HFFc6 (cell line): ENCODE measurements at places on chromosomes 1 and 21. TPM values are rescaled to one million over a fixed set of nuclear protein-coding genes. Genes with fewer than 3 reads are reported as not detected.

DNA sequence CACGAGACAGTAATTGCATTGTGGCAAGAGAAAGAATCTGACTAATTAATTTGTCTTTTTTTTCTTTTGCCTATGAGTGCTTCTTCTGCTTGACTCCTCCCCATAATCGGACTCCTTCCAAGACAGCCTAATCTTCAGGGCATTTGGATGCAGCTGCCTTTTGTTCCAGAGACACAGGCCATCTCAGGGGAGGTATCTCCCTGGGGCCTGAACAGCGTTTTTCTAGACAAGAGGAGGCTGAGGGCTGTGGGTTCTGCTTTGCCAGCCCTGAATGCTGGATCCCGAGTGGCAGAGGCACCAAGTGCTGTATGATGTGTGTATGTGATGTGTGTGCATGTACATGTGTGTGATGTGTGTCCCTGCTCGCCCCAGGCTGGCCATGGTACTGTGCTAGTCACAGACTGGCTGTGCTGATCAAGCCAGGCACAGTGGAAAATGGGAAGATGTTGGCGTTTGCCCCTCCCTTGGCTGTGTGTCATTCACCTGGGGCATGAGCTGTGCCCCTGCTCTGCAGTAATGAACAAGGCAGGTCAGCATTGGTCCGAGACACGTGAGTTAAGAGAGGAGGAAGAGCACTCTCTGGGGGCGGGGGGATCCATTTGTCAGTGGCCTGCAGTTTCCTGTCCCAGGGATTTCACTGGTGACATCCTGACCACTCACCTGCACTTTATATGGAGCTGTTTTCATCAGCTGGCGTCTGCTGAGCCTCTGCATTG lies 77.2 kb downstream of the ADARB1 start:
- H3K4me1 ChIP-seq = peaks cover 38% of the 10 kb centered on the region
- no peak overlapping the region for H3K4me3 ChIP-seq
- no peak for DNase-seq
- H3K27me3 ChIP-seq = peaks cover 20% of the 10 kb centered on the region
- H3K36me3 ChIP-seq = no peaks in the 10 kb centered on the region

DNA sequence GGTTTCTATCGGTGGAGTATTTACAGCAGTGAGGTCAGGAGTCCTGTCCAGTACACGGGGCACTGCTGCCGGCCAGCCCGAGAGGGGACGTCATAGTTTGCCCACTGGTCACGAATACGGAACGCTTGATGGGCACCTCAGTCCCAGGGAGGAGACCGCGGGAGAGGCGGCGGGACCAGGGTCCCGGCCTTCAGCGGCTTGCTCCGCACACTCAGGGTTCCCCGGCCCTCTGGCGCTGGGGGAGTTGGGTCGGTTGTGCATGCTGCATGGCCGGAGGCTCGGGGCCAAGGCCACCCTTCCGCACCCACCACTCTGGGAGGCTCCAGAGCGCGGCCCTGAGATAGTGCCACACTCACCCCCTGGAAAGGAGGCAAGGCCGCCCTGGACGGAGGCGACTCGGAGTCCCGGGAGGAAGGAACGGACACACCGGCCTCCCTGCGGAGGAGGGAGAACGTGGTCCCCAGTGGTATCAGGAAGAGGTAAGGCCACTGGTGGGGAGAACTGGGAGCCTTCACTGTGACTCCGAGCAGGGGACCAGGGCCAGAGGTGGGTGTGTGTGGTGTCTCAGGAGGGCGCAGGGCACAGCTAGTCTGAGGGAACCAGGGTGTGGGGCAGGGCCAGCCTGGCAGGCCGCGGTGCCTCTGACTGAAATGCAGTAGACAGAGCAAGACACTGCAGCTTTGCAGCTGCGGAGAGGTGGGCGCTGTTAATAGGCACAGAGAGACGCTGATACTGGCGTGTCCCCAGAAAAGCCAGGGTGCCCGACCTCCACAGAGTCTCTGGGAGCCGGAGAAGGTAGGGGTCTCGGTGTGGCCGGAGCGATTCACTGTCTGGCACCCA lies 28.6 kb upstream of the PRSS38 start:
- peaks cover 18% of the 10 kb centered on the region for H3K4me1 ChIP-seq
- peak overlapping the region; percentile 87 for H3K4me3 ChIP-seq
- no peaks in the 10 kb centered on the region; the same call in 1 of the 2 replicates for H3K27me3 ChIP-seq
- peaks cover 6% of the 10 kb centered on the region for H3K36me3 ChIP-seq

DNA sequence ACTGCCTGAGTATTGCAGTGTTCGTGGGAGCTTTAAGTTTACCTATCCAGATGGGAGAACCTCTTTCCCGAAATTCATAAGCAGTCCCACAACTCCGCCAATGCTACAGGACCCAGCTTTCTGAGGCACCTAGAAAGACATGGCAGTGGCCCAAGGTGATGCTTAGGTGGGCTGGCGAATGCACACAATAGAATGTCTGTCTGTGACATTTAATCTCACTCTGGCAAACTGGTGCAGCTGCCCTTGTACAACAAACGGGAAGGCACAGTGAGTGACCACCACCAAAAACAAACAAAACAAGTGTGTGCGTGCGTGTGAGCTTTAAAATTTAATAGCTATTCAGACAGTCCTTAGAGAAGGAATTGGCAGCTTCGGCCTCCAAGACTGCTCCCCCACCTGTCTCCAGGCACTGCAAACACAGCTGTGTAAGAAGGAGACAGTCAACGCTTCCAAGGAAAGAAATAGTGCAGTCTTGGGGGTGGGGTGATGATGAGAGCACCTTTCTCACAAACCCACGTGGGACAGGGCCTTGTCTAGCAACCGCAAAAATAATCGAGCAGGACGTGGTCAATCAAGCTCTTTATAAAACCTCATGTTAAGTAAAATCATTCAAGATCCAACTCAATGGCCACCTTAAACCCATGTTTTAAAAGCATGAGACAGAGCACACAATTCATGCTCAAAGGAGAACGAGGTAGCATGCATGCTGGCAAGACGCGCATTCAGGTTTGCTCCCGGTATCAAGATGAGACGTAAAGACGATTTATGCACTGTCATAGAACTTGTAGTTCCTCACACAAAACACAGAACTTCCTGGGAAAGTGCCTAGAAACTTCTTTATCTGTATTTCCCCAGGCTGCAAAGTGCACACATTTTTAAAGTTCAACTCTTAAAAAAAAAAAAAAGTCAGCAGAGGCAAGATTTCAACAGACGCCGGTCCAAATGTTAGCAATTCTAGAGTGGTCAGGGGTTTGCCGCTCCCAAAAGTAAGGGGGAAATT lies 84.1 kb downstream of the TM2D1 start:
- peaks cover 7% of the 10 kb centered on the region; the same call in 1 of the 2 replicates for H3K4me1 ChIP-seq
- no peak overlapping the region for H3K4me3 ChIP-seq
- H3K27ac ChIP-seq = no peak overlapping the region
- no peaks in the 10 kb centered on the region for H3K36me3 ChIP-seq

DNA sequence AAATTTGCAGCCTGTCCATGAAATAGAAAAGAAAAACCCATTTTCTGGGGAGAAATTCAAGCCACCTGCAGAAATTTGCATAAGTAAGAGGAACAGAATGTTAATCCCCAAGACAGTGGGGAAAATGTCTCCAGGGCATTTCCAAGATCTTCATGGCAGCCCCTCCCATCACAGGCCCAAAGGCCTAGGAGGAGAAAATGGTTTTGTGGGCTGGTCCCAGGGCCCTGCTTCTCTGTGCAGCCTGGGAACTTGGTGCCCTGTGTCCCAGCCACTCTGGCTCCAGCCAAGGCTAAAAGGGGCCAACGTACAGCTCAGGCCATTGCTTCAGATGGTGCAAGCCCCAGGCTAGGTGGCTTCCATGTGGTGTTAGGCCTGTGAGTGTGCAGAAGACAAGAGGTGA lies 155.6 kb downstream of the PRDM2 start:
- DNase-seq = no peak
- H3K27ac ChIP-seq = no peak overlapping the region
- H3K36me3 ChIP-seq = no peaks in the 10 kb centered on the region
- no peaks in the 10 kb centered on the region for H3K4me1 ChIP-seq

DNA sequence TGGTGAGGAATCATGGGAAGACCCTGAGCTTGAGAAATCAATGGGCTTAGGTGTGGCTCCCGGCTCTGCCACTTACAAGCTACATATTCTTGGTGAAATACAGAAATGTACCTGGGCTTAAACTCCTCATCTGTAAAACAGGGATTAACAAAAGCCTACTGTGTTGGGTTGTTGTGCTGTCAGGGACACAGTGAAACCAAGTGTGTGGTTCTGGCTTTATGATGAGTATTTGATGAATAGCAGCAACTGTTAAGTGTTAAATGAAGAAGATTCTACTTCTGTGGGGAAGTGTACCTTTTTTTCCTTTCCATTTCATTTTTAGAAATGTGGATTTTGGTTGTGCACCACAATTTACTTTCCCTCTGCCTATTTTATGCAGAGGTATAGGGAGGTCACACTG lies 41.1 kb upstream of the DUSP10 start:
- DNase-seq = no peak
- H3K4me1 ChIP-seq = peaks cover 8% of the 10 kb centered on the region; the same call in 1 of the 2 replicates
- no peaks in the 10 kb centered on the region for H3K36me3 ChIP-seq
- no peaks in the 10 kb centered on the region for H3K27me3 ChIP-seq

The OLFM3 gene
- total RNA-seq = not detected in 3 replicates

DNA sequence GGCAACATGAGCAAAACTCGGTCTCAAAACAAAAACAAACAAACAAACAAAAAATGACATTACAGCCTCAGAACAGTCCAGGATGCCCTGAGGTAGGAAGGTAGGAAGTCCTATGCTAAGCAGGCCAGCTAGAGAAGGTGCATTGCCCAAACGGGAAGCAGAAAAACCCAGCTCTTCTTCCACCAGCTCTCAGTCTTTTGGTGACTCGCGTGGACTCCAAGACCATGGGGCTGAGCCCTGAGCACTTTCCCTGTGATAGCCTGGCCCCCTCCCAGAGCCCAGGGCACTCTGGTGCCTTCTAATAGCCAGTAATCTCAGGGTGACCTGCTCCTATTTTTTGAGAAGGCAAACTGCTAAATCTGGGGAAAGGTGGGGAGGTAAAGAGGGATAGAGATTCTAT lies 16.1 kb downstream of the PHLDA3 start:
- H3K4me1 ChIP-seq = peaks cover 72% of the 10 kb centered on the region
- H3K27me3 ChIP-seq = peaks cover 1% of the 10 kb centered on the region
- DNase-seq = no peak
- H3K27ac ChIP-seq = no peak overlapping the region
- no peaks in the 10 kb centered on the region; the same call in 1 of the 2 replicates for H3K36me3 ChIP-seq
- H3K4me3 ChIP-seq = no peak overlapping the region

- no peak overlapping the region for H3K4me3 ChIP-seq
- peaks cover 6% of the 10 kb centered on the region for H3K4me1 ChIP-seq
- no peak for DNase-seq
- no peaks in the 10 kb centered on the region for H3K36me3 ChIP-seq
These were observed 57.1 kb downstream of the ZNF684 start for GRCh38 chr1:40588586-40588985.

DNA sequence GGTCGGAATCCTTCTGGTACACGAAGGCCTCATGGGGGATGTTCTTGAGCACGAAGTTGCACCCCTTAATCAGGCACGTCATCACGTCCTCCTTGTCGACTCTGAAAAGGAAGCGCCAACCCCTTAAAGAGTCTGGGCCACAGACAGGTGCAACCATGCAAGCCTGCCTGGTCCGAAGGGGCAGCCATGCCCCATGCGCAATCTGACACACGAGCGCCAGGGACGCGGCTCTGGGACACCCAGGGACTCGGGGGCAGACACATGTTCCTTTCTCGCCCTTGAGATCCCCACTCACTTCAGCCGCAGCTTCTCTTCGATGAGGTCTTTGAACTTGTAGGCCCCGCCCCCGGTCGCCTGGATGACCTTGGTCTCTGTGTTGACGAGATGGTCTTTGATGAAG lies 5.6 kb downstream of the PANK4 start:
- peaks cover 12% of the 10 kb centered on the region; the same call in 1 of the 2 replicates for H3K36me3 ChIP-seq
- DNase-seq = no peak
- H3K27me3 ChIP-seq = no peaks in the 10 kb centered on the region; the same call in 1 of the 2 replicates
- H3K4me3 ChIP-seq = no peak overlapping the region

GRCh38 chr1:93453911-93454310 lies 6.0 kb downstream of the FNBP1L start:
- no peaks in the 10 kb centered on the region for H3K36me3 ChIP-seq
- peaks cover 13% of the 10 kb centered on the region for H3K4me1 ChIP-seq
- no peak for DNase-seq
- H3K27ac ChIP-seq = no peak overlapping the region

The PWP2 gene
- total RNA-seq = 15.8 to 19.5 TPM (median 18.8 TPM) in 3 replicates

- no peaks in the 10 kb centered on the region for H3K36me3 ChIP-seq
- no peak overlapping the region for H3K27ac ChIP-seq
- H3K27me3 ChIP-seq = no peaks in the 10 kb centered on the region; the same call in 1 of the 2 replicates
- H3K4me3 ChIP-seq = no peak overlapping the region
- peak; percentile 17 for DNase-seq
These were observed 36.1 kb upstream of the RGS8 start for GRCh38 chr1:182720463-182720862.

GRCh38 chr1:31063631-31064030 lies 1.9 kb downstream of the PUM1 start:
- H3K4me3 ChIP-seq = peak overlapping the region; percentile 99
- no peak for DNase-seq
- H3K27me3 ChIP-seq = no peaks in the 10 kb centered on the region
- H3K36me3 ChIP-seq = peaks cover 18% of the 10 kb centered on the region
- H3K27ac ChIP-seq = peak overlapping the region; percentile 100

- peak; percentile 93 for DNase-seq
- H3K27me3 ChIP-seq = peaks cover 20% of the 10 kb centered on the region
- peaks cover 34% of the 10 kb centered on the region for H3K4me1 ChIP-seq
- peak overlapping the region; percentile 94 for H3K27ac ChIP-seq
These were observed 1.0 kb downstream of the IQGAP3 start for GRCh38 chr1:156571261-156571852.

The RNU1-2 gene
- total RNA-seq = 2,122 to 3,681 TPM (median 2,189 TPM) in 3 replicates

DNA sequence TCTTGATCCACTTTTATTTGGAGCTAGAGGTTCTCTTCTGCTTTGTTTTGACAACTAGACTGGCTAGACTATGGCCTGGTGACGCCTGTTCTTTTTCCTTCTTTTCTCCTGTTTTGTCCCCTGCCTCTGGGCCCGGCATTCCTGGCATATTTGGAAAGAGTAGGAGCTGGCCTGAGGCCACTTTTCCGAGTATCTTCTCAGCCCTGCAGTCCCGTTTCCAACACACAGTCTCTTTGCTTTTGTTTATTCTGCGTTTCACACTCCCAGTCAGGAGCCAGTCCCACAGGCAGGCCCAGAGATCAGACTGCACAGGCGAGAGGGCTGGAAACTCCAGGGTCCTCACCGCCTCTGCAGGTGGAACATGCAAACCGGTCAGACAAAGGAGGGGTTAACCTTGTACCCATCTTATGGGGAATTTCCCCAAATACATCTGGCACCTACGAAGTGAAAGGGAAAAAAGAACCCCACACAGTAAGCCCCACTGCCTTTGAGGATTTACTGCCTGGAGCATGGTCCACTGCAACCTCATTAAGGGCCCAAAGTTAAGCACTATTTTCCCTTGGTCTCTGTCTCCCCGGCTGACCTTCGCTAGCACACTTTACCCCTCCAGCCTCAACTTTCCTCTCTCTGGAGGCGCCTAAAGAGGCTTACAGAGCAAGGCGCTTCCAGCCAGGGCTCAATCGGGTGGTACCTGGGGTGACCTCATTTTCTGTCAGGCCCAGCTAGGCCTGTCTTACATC lies 141.1 kb downstream of the TOMM20 start:
- peak overlapping the region; percentile 34 for H3K4me3 ChIP-seq
- H3K36me3 ChIP-seq = peaks cover 8% of the 10 kb centered on the region; the same call in 1 of the 2 replicates
- H3K27ac ChIP-seq = peak overlapping the region; percentile 91
- peak; percentile 87 for DNase-seq
- no peaks in the 10 kb centered on the region; the same call in 1 of the 2 replicates for H3K27me3 ChIP-seq

- H3K4me3 ChIP-seq = no peak overlapping the region
- H3K27me3 ChIP-seq = peaks cover 16% of the 10 kb centered on the region
- H3K27ac ChIP-seq = no peak overlapping the region
- no peak for DNase-seq
- peaks cover 5% of the 10 kb centered on the region; the same call in 1 of the 2 replicates for H3K4me1 ChIP-seq
These were observed 227.9 kb downstream of the KCNH1 start for GRCh38 chr1:210905944-210906453.

- H3K4me1 ChIP-seq = peaks cover 80% of the 10 kb centered on the region
- peak overlapping the region; percentile 81 for H3K4me3 ChIP-seq
- peaks cover 24% of the 10 kb centered on the region for H3K36me3 ChIP-seq
- DNase-seq = peak; percentile 95
These were observed 55.7 kb downstream of the GIPC2 start for GRCh38 chr1:78101514-78101913.
